ENCODE measurements at places on chromosomes 4 and X.

GRCh38 chr4:100826067-100826466 is 308.2 kb upstream of the EMCN start:
- DNase-seq: no peak

DNA sequence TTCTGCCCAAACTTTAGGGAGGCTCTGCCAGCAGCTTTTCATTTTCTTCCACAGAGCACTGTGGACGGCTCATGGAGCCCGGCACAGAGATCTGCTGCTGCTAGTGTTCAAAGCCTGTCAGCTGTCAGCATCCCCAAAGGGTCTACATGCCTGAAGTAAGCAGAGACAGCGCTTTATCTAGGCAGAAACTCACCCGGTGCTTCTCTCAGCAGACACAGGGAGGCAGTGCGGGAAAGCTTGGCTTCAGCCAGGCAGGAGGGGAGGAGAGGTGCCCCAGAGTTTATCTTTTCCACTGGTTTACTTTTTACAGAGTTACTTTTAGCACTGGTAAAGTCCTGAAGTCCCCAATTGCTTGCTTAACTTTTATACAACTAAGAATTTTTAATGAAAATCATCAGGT is 339.3 kb downstream of the NKX6-1 start:
- DNase-seq: no peak

GRCh38 chrX:24493740-24494581 is 28.9 kb downstream of the PDK3 start:
- no peak for DNase-seq

GRCh38 chr4:10098780-10099160 is 17.8 kb downstream of the WDR1 start:
- no peak for DNase-seq

GRCh38 chr4:53015681-53016080 is 153.6 kb downstream of the RASL11B start:
- peak; percentile 14 for DNase-seq

GRCh38 chrX:40495659-40496058 is 85.1 kb upstream of the ATP6AP2 start:
- DNase-seq: no peak

DNA sequence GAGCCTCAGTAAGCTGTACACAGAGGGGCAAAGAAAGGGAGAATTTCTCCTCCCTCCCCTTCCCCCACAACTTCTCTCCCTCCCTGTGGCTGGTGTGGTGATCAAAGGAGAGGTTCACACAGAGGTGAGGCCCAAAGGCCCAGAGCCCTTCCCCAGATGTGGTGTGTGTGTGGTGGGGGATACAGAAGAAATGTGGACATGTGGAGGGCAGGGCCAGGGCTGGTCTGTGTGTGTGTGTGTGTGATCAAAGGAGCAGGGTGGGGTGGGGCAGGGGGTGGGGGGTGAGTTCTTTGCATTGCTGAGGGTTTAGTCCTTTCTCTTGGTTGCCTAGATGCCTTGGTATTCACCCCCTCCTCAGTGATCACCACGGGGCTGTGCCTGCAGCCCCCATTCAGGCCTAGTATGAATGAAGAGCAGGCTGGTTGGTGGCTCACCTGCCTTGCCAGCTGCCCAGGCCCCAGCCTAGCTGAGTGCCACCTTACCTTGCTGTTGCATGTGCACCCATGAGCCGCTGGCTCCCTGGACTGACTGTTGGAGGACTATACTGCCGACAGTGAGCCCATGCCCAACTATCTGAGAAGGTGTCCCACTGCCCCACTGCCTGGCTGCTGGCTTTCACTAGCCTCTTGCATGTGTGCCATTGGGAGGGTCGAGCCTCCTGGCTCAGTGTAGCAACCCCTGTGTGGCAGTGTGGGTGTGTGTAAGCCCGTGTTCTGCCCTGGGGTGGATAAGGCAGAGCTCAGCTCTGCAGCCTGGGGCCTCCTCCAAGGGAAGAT is 101.9 kb downstream of the EFNB1 start:
- DNase-seq: no peak

- no peak for DNase-seq
Observed at GRCh38 chr4:68520985-68521384, 55.1 kb downstream of the UGT2B17 start.

- DNase-seq: no peak
Observed at GRCh38 chr4:154485127-154485773, 6.3 kb downstream of the DCHS2 start.

GRCh38 chrX:56281789-56282188 is 49.6 kb downstream of the KLF8 start:
- no peak for DNase-seq

DNA sequence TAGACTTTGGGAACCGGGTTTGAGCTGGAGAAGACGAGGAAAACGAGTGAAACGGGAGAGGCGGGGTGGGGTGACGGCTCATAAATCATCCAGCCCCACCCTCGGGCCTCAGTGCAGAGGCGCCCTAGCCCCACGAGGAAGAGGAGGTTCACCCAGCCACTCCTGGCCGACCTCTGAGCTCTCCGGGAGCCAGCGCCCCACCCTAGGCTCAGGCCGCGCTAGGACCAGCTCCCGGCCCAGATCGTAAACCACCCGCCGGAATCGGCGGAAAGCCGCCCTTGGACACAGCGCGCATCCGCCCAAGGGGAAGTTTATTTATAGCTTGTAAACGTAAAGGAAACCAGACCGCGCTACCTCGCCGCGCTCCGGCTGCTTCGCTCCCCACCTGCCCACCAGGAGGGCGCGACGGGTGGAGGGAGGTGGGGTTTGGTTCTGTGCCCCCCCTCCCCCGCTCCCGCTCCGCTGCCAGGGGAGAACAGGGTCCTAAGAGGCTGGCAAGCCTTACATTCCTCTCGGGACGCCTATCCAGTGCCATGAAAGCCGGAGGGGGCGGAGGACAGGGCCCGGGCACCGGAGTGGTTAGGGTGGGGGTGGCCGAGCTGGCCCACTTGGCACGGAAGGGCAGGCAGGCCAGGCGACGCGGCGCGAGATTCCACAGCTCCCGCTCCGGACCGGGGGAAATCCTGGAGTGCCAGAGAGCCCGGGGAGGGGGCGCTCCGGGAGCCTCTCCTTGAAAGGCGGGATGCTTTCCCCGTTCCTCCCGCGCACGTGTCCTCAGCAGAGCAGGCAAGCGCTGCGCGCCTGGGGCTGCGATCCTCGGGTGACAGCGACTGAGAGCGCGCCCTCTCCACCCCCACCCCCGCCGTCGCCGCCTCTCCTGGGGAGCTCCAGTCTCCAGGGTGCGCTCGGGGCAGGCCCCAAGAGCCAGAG is 84.2 kb downstream of the BCOR start:
- DNase-seq: peak; percentile 69

DNA sequence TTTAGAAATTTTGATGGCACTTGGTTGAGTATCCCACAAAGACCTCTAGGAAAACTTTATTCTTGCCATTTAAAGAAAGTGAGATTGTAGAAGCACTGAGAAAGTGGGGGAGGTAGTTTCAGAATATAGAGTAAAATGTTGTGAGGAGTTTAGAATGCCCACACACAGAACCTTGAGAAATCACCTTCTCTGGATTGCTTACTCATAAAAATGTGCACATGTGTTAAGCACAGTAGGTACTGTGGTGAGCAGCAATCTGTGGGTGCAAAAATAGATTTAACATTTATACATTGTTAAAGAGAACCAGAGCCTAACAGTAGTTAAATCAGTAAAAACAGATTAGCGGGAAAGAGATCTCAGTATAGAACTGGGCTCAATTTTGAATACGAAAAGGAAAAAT is 201.2 kb upstream of the NWD2 start:
- no peak for DNase-seq

GRCh38 chr4:140351093-140352075 is 22.1 kb upstream of the SCOC start:
- peak; percentile 35 for DNase-seq

- peak; percentile 33 for DNase-seq
Observed at GRCh38 chrX:154436983-154437752, at the start of gene GDI1. TSS of gene GDI1 (plus strand) at chrX:154437154. CDS start at chrX:154437255, 101 bp downstream.

DNA sequence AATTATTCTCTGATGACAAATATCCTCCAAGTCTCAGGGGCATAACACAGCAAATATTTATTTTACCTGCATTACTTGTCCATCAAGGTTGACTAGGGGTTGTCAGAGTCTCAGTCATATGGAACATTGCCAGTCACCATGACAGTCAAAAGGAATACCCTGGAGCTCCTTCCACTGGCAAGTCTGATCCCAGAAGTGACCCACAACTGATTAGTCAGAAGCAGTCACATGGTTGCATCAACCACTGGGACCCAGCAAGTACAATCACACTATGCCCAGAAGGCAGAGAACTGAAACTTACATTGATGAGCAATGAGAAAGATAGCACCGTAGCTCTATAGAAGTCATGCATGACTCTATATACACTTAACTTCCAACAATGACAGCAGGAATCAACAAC is 41.9 kb upstream of the SOD3 start:
- no peak for DNase-seq

All from NCI-H1092 (cell line).